Effector memory CD4-positive, alpha-beta T cell (primary cell): ENCODE measurements at places on chromosomes 16 and 17.

GRCh38 chr16:4498546-4499195, 22.5 kb downstream of the HMOX2 start:
- no peak for DNase-seq

- DNase-seq, result no peak
These were observed 6.0 kb downstream of the CDH3 start for GRCh38 chr16:68651136-68651535.

GRCh38 chr16:1706386-1707192, 594 bp downstream of the MAPK8IP3 start:
- DNase-seq, result peak; percentile 4

- no peak for DNase-seq
These were observed 12.5 kb upstream of the LYRM9 start for GRCh38 chr17:27905447-27906225.

- DNase-seq, result no peak
These were observed 105.0 kb downstream of the XYLT1 start for GRCh38 chr16:17365591-17366298.

- DNase-seq, result no peak
These were observed 41.6 kb upstream of the SLC5A10 start for GRCh38 chr17:18910326-18910725.

GRCh38 chr17:60156746-60157145, 7.0 kb downstream of the CA4 start:
- no peak for DNase-seq

DNA sequence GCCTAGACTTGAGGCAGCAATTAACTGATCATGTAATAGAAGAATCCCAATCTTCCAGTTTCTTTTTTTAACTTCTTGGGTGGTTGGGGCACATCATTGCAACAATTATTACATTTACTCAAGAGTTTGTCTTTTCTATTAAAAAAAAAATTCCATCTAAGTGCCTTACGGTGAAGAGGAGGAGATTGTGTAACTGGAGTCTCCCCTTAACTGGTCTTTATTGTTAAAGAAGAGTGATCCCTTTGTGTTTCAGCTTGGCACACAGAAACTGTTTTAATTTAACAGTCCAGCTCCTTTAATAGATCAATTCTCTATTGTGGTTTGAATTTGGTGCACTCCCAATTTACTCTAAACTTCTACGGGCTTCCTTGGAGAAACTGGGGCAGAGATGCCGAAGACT, 75.2 kb downstream of the FTO start:
- DNase-seq, result no peak

DNA sequence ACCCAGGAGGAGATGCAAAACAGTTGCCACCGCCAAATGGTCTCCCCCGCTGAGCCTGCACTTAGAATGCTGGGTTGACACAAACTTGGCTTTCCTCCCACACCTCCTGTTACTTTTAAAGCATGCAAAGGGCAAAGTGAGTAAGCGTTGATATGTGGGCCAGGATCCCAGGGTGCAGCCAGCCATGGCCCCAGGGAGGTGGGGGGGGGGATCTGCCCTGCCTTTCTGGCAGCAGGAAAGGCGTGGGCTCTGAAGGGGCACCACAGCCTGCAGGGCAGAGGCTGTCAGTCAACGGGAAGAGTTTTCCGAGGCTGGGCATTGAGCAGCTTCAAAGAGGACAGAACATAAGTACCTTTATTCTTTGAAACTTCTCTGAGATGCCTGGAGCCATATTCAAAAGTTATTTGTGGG, 142.3 kb downstream of the ABCC12 start:
- DNase-seq, result no peak

- no peak for DNase-seq
These were observed 1.0 kb upstream of the SIRT7 start for GRCh38 chr17:81918832-81919545.

DNA sequence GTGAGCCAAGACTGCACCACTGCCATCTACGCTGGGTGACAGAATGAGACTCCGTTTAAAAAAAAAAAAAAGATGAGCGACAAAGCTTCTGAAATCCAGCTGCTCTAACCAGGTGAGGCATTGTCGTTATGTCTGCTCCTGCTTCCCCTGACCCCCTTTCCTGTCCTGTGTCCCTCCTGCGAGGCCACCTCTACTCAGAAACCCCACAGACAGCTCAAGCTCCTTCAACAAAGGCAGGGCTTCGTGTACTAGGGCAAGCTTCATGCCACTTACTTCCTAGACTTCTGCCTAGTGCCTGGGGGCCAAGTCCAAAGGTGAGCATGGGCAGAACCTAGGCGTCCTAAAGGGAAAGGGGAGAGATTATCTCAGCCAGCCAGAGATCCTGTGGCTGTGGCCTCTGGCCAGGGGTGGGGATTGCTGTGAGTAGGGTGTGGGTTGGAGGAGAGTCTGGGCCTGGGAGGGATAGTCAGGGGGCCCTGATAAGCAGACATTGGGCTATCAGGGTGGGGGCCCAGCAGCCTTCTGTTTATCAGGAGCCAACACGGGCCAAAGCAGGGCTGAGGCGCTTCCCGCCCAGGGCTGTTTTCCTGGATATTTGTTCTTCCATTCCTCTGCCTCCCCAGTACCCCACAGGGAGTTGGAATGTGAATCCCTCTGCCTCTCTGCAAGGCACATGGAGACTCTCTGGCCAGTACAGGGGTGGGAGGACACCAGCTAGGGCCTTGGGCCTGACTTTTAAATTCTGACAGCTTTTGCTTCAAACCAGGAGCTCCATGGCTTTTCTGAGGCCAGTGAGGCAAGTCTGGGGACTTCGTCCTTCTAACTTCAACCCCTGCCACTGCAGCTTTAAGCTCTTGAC, 10.4 kb downstream of the ERAL1 start:
- DNase-seq, result no peak

- DNase-seq, result no peak
These were observed 264.5 kb downstream of the NTN1 start for GRCh38 chr17:9285602-9286427.

DNA sequence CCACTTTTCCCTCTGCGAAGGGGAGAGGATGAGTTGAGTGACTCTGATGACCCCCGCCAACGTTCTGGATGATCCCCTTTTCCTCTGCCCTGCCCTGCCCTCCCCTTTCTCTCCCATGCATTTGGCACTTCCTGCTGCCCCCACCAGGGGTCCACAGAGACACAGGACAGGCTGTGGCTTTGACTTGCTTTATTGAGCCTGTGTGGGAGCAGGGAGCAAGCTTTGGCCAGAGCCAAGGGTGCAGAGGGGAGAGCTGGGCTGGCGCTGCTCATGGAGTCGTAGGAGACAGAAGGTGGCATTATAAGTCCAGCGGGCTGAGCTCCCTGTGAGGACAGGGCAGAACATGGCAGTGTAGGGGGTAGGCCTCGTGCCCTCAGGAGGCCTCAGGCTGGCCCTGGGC, 1.6 kb downstream of the PPY start:
- no peak for DNase-seq

GRCh38 chr16:50856991-50857390, 115.1 kb downstream of the CYLD start:
- no peak for DNase-seq

DNA sequence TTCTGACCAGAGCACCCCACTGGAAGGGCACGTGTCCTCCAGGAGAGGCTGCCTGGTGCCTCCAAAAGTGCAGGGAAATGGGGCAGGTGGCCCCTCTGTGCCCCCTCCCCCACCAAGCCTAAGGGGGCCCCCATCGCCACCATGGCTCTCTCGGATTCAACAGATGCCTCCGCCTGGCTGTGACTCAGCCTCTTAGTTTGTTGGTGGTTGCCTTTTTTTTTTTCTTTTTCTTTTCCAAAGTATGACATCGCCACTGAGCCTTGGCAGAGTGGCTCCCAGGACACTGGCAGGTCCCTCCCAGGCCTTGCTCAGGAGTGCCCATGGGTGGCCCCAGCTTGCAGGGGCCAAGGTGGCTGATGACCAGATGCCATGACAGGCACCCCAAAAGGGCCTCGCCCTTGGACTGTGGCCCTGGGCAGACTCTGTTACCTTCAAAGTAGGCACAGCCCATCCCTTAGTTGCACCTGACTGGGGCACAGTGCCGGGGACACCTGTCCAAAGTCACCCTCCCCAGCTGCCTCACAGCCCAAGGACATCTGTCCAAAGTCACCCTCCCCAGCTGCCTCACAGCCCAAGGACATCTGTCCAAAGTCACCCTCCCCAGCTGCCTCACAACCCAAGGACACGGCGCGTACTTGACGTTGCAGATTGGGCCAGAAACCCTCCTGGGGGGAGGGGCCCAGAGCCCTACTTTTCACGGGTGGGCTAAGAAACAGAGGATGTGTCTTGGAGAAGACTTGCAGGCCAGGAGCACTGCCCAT, 29.6 kb downstream of the NPTX1 start:
- no peak for DNase-seq

GRCh38 chr17:47630614-47631013, 19.1 kb upstream of the KPNB1 start:
- no peak for DNase-seq

DNA sequence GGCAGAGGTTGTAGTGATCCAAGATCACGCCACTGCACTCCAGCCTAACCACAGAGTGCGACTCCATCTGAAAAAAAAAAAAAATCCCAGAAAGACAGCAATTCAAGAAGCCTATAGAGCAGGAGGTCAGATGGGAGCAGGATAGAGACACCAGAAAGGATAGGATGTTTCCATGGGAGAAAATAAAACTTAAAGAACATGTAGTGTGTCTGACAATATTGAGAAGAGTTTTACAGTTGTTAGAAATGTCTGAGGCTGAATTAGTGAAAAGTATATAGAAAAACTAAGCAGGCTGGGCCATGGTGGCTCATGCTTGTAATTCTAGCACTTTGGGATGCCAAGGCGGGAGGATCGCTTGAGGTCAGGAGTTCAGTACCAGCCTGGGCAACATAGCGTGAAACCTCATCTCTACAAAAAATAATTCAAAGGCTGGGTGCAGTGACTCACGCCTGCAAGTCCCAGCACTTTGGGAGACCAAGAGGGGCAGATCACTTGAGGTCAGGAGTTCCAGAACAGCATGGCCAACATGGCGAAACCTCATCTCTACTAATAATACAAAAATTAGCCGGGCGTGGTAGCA, 15.3 kb upstream of the TRIM37 start:
- DNase-seq, result no peak

GRCh38 chr17:74986206-74986576, 1.2 kb upstream of the CDR2L start:
- no peak for DNase-seq

DNA sequence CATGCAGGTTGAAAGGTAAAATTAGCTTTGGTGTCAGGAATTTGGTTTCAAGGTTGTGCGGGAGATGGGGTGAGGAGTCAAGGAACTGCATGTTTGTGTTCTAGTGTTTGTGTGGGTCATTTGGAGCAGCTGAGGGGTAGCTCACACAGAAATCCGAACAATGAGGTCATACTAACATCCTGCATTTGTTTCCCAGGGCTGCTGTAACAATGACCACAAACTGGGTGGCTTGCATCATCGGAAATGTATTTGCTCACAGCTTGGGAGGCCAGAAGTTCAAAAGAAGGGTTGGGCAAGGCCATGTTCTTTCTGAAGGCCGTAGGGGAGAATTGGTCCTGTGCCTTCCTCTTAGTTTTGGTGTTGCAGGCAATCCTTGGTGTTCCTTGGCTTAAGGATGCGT, 287.4 kb downstream of the HAPSTR1 start:
- no peak for DNase-seq

DNA sequence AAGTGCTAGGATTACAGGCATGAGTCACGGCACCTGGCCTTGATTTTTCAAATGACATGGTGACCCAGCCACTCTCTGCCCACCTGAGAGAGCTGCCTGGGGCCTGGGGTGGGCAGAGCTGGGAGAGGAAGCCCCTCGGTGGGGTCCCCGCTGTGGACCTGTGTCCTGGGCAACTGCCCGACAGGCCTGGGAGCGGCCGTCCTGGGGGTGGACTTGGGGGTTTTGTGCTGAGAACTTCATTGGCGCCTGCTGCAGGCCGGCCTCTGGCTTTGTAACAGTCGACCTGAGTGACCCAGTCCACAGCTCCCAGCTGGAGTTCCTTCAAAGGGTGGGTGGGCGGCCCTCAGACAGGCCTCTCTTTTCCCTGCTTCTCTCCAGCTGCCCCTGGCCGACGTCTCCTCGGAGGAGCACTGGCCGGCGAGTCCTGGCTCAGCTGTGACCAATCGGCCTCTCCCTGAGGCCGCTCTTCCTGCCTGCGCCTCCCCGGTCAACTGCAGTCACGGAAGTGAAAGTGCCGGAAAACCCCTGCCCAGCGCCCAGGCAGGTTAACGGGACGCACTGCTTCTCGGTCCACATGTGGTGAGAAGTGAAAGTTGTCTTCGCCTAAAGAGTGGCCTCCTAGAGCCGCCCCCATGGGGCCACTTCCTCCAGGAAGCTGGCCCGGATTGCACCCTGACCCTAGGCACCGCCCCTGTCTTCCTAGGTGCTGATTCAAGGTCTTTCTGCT, 5.5 kb downstream of the CBFA2T3 start:
- DNase-seq, result no peak

DNA sequence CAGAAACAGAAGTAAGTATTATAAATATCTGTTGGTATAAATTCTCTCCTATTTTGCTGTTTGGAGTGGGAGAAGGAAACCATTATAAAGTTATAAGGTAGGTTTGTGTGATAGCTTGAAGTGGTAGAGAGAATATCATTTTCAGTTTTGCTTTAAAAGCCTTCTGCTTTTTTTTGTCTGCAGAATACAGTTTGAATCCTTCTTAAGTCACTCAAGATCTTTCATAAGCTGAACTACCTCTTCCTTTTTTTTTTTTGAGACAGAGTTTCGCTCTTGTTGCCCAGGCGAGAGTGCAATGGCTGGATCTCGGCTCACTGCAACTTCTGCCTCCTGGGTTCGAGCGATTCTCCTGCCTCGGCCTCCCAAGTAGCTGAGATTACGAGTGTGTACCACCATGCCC, 9.0 kb downstream of the ATAD5 start:
- DNase-seq, result no peak

DNA sequence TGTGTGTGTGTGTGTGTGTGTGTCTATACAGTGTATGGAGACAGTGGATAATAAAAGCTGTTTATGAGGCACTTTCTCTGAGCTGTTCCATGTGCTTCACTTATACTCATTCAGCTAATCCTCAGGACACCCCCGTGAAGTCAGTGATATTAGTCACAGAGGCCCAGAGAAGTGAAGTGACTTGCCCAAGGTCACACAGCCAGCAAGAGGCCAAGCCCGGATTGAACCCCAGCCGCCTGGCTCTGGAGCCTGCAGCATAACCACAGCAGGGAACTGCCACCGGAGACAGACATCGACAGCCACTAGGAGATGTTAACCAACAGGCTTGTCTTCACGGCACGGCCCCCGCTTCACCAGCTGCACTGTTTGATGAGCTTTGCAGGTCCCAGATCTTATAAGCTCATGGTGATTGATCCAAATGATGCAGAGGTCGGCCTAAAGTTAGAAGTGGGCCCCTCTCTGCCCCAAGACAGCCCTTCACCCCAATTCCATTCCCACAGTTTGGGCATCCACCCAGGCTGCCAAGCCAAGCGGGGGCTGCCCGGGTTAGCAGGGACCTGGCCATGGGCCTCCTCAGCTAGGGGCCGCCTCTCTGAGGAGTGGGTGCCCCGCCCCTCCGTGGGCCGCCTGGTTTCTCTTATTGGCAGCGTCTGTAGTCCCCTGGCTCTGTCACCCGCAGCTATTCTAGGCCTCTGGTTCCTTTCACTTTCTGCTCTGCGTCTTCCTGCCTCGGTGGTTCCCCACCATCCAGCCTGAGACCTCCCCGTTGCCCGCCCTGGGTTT, 30.9 kb downstream of the SOCS1 start:
- peak; percentile 63 for DNase-seq
